ENCODE measurements at places on chromosomes 12 and 14.

DNA sequence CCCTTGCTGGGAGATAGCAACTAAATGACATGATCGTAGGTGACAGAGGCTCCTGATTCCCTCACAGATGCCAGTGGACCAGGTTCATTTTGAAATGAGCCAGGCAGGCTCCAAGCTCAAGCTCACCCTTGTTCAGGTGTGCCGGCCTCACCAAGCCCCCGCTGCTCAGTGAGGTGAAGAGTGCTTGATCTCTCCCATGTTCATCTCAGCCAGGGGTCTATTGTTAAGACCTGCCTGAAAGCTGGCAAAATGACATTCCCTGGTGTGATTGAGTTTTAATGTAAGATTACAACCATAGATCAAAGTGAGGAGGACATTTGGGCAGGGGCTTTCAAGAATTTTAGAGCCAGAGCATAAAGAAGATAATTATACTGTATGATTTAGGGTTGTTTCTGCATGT lies 497.9 kb downstream of the EGLN3 start:
- no peak for DNase-seq

DNA sequence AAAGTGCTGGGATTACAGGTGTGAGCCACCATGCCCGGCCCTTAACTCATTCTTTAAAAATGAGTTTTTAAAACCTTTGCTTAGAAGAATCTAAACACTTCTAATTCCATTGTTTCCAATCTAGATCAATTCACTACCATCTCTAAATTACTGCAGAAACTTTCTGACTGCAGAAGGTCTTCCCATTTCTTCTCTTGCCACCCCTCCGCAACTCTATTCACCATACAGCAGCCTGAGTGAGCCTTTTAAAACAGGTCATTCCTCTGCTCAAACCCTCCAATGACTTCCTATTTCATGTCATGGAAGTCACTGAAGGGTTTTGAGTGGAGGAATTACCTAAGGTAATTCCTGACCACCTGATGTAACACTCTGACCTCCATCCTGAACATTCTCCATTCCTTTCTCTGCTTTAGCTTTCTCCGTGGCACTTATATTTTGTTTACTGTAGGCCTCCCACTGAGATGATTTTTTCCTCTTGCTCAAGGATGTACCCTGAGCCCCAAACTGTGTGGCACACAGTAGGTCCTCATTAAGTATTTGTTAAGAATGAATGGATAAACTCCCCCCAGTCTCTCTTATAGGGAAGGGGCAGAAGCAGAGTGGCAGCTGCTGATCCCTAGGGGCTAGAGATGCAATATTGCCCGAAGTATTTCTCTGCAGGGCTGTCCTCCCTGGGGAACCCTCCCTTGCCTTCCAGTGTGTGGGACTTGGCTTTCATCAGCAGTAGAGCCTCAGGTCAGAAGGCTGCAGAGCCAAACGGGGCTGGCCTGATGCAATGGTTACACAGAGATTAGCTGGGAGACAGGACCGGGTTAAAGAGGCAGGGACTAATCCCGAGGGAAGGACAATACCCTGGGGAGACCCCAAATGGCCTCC lies 1.2 kb downstream of the DDIT3 start:
- no peak for DNase-seq

GRCh38 chr14:21072031-21072473 lies 1.9 kb downstream of the ARHGEF40 start:
- DNase-seq: no peak

DNA sequence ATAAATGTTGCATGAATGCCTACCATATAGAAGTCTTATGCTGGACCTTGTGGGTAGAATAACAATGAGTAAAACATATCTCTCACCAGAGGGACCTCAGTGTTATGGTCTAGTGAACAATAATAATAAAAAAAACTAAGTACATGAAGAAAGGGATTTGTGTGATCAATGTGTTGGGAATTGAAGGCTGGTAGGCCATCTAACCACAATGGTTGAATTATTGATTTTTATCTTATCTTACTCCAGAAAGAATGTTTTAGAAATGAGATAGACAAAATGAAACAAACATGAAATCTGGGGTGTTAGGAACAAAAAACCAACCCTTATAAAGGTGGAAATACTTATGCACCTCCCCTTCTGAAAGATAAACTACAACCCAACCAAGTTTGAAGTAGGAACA lies 243.9 kb upstream of the LRIG3 start:
- no peak for DNase-seq

- DNase-seq: no peak
These were observed 465.1 kb downstream of the FUT8 start for GRCh38 chr14:65877624-65878023.

DNA sequence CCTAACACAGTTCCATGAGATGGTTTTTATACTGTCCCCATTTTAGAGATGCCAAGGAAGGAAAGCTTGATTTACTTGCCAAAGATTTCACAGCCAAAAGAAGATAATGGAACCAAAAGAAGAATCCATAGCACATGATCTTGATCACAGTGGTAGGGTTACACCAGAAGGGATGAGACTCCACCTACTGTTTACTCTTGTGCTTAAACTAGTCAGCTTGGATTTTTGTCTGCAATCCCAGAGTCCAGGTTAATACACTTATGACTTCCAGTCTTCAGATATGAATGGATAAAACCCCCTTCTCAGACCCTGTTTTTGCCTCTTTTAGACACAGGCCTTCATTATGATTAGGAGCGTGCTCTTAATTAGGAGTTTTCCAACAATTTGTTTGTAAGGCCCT lies 454.2 kb downstream of the AEBP2 start:
- no peak for DNase-seq

- peak; percentile 50 for DNase-seq
These were observed 1.3 kb downstream of the DCAF5 start for GRCh38 chr14:69151458-69152180.

- DNase-seq: no peak
These were observed 24.2 kb downstream of the SMUG1 start for GRCh38 chr12:54164387-54165145.

GRCh38 chr12:8734873-8735381 lies 37.1 kb downstream of the RIMKLB start:
- DNase-seq: no peak

GRCh38 chr12:112752303-112752702 lies 39.2 kb upstream of the RPH3A start:
- DNase-seq: no peak

- DNase-seq: no peak
These were observed 28.2 kb downstream of the RPS6KA5 start for GRCh38 chr14:91032248-91032647.

- no peak for DNase-seq
These were observed 42.6 kb upstream of the USP15 start for GRCh38 chr12:62217466-62218194.

GRCh38 chr12:74259199-74259598 lies 278.4 kb upstream of the ATXN7L3B start:
- no peak for DNase-seq

DNA sequence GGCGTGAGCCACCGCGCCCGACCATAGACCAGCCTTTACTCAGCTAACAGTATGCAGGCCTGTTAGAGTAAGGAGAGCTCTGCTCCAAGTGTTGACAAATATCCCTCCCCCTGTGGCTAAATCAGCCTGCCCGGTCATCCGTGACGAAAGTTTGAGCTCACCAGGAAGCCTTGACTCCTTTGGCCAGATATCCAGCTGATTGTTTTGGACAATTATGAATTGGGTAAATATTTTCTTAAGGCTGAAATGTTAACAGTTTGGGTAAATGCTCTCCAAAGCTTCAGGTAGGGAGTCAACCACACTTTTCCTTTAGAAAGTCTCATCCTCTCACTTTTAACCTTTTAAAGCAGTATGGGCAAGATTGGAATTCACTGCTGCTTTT lies 157.9 kb downstream of the PAWR start:
- no peak for DNase-seq

DNA sequence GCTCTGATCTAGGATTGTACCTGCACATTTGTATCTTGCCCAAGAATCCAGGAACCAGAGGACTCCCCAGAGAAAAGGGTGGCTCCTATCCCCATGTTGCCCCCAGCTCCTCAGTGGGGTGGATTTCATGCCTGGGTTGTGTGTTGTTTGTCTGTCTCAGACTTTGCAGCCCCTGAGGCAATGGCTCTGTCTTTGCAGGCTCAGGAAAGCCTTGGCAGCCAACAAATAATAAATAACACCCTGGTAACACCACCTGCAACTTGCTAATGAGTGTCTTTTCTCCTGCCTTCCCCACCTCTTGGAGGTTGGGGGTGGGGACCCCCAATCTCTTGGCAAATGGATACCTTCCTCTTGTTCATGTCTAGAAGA lies 65.2 kb upstream of the CISTR start:
- no peak for DNase-seq

GRCh38 chr12:96403870-96404269 lies 3.6 kb upstream of the CDK17 start:
- DNase-seq: no peak

GRCh38 chr14:67675219-67675582 lies 769 bp upstream of the VTI1B start:
- DNase-seq: no peak

- no peak for DNase-seq
These were observed 155.4 kb upstream of the FAR2 start for GRCh38 chr12:28993720-28994119.

DNA sequence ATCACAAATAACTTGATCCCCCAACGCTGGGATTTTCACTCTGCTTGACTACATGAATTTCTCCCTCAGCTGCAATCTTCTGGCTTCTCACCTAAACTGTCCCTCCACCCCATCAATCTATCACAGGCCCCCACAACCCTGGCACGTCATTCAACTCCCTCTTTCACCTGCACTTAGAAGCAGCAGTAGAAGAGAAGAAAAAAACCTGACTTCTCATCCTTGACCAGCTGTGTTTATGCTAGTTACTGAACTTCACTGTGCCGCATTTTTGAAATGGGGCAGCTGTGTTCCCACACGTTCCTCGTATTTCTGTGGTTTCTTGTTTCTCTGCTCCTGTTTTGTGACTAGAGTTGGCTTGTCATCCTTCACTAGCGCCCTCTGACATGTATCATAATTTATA lies 35.0 kb downstream of the ITPR2 start:
- DNase-seq: no peak

GRCh38 chr14:26905229-26905628 lies 307.4 kb upstream of the NOVA1 start:
- no peak for DNase-seq

GRCh38 chr12:7193674-7194073 lies 4.2 kb downstream of the PEX5 start:
- no peak for DNase-seq

GRCh38 chr12:10722502-10722904 lies 620 bp downstream of the YBX3 start:
- DNase-seq: peak; percentile 17

GRCh38 chr12:110249716-110250225 lies 31.3 kb upstream of the ATP2A2 start:
- DNase-seq: no peak

DNA sequence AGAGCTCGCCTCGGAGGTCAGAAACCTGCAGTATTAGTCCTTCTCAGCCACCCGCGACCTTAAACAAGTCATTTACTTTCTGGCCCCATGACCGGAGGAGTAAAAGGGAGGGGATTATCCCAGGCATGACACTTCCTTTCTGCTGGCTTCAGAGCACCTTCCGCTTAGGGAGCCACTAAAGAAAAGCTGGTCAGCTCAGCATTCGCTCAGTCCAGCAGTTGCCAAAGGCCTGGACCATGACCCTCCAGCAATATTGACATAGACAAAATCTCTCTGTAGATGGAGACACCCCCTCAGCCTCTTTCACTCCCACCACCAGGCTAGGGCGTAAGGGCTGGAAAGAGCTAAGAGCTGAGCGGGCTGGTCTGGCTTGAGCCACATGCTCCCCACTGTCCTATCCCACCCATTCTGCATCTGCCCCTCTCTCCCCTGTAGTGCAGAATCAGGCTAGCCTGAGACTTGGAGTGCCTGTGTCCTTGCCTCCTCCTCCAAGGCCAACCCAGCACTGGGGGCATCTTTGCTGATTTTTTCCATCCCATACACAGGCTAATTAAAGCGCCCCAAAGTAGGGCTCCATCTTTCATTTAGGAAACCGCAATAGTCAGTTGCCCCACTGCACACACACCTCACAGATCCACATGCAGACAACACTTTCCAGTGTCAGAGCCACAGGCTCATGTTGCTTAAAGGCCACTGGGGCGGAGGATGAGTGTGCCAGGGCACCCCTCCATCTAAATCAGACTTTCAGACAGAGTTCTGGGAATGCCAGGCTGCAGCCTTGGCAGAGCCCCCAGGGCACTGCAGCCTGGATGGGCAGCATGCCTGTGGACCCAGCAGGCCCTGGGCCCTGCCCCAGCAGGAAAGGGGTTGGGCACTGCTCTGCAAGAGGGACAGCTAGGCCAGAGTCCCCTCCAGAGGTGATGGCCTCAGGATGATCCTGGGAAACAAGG lies 4.0 kb upstream of the CPNE6 start:
- DNase-seq: no peak

- no peak for DNase-seq
These were observed 79.5 kb downstream of the PTPRB start for GRCh38 chr12:70557583-70558191.

DNA sequence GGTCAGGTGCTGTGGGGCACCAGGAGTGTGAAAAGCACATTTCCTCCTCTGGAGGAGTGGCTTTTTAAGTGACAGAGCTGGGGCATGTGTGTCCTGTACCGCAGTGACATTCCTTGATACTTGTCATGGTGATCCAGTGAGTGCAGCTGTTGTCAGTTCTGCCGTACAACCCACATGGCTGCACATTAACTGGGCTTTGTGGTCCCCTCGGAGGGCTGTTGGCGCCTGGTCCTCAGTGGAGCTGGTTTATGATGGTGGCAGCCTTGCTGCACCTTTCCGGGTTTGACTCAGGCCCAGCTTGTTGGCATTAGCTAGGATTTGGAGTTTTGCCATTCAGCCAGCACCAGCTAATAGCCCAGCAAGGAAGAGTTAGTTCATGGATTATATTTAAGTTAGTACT lies 77.0 kb downstream of the SLC25A47 start:
- no peak for DNase-seq

- no peak for DNase-seq
These were observed 98.1 kb downstream of the DDHD1 start for GRCh38 chr14:53055003-53055402.

GRCh38 chr12:43914923-43915468 lies 79.1 kb downstream of the TMEM117 start:
- DNase-seq: no peak

DNA sequence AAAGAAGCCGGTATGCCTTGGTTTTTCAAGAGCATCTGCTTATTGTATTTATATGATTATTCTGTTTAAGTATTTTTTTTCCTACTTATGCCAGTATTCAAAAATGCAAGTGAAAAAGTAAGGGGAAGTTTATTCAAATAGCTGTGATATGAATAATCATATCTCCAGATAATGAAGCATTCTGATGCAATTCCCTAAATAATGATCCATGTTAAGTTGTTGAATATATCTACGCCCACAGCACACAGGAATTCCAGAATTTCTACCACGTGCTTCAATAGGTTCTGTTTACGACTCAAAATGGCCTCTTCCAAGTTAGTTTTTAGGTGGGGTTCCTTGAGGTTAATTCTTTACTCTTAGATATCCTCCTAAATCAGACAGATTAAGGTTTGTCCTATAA lies 208.3 kb downstream of the NAV3 start:
- no peak for DNase-seq

DNA sequence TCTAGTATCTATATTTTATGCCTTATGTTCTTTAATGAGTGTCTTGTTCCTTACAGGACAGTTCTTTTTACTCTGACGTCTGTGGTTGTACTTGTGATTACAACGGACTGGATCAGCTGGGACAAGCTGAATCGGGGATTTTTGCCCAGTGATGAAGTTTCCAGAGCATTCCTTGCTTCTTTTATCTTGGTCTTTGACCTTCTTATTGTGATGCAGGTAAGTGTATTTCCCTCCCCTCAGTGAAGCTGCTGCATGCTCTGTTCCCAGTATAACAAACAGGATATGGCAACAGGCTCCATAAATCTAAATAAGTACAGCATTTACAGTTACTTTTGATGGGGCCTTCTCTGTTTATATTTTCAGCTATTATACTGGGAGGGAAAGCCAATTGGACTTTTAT lies 463.6 kb downstream of the TMEM117 start:
- DNase-seq: no peak

Measured in stimulated activated CD8-positive, alpha-beta memory T cell treated with anti-CD3 and anti-CD28 coated beads, Interleukin-7, amount 100 ng/mL, for 1 hour (primary cell).